ENCODE measurements at places on chromosomes 5 and 9.

DNA sequence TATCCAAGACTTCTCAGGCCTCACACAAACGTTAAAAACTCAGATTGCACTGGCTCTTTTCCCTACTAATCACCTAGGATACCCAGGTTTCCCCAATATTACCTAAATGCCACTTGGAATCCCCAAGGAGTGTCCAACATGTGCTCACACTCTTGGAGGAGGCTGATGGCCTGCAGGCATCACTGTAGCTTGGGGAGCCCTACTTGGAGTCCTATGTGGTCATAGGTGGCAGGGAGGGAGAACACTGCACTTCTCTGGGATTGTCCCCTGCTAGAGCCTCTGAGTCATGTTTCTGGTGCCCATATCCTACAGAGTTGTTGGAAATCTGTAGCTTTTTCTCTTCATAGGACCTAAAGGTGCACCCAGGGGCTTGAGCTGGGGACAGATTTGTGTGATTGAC is 433.7 kb downstream of the ARHGEF28 start:
- no peak for DNase-seq

DNA sequence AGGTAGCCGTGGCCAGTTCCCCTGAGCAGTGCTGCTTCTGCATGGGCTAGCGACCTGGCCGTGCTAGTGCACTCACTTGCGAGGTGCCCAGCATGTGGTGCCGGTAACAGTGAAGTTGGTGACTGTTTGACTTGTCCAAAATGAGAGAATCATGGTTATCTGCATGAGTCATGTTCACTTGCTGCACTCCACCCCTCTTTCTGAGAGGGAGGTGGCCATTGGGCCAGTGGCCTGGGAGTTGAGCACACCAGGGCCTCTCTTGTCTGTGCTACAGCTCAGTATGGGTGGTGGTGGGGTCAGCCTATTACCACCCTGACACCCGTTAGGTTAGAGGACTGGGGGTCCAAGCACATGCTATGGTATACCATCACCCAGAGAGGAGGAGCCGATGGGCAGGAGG is 55.4 kb upstream of the GARNL3 start:
- no peak for DNase-seq

DNA sequence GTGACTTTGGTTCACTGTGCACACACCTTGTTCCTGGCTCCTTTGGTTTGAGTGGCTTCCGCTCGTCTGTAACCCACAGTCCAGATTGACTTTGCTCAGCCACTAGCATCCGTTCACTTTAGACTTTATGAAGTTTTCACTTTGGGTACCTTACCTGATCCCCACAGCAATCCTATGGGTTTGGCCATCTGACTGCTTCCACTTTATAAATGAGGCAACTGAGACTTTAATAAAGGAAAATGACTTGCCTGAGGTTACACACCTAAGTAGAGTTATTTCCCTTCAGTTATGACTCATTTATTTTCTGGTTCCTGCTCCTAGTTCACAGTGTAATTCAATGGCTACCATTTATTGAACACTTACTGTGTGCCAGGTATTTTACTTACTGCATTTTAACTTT is 94.2 kb upstream of the SAP30L start:
- no peak for DNase-seq

GRCh38 chr9:108554831-108555230 is 301.0 kb downstream of the ACTL7B start:
- DNase-seq, result no peak

DNA sequence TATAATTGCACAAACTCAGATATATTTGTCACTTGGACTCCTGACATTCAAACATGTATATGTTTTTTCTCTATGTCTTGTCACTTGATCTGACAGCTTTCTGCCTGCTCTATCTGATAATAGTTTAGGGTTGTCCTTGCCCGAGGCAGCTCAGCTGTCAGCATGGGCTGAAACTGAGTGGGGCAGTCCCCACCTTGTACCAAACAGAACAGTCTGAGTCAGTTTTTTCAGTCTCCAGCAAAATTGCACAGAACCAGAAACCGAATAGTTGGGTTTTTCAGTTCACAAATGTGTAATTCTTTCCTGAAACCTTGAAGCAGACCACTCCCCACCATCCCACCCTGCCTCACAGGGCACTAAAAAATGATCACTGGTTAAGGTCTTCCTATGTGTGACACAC is 9.5 kb upstream of the HAND1 start:
- no peak for DNase-seq

GRCh38 chr9:124593200-124593599 is 86.0 kb upstream of the NR5A1 start:
- no peak for DNase-seq

- no peak for DNase-seq
Observed at GRCh38 chr5:121979691-121980090, 17.9 kb downstream of the SRFBP1 start.

GRCh38 chr9:75591972-75592371 is 298.5 kb upstream of the PCSK5 start:
- no peak for DNase-seq

- DNase-seq, result no peak
Observed at GRCh38 chr5:16712620-16713019, 95.8 kb upstream of the RETREG1 start.

DNA sequence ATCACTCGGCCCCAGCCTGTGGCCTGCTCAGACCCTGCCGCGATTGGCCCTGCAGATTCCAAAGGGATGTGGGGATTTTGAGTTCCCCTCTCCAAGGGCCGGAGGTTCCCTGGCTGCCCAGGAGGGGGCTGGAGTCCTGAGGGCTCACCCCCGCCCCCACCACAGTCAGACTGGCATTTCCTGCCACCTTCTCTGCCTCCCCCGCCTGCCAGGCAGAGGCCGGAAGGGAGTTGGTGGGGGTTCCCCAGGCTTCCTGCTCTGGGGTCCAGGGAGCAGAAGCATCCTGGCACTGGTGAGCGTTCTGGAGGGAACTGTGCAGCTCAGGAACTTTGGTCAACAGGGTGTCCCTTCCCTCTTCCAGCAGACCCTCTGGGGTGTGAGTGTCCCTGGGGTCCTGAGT is 70.6 kb downstream of the RXRA start:
- DNase-seq, result peak; percentile 66

DNA sequence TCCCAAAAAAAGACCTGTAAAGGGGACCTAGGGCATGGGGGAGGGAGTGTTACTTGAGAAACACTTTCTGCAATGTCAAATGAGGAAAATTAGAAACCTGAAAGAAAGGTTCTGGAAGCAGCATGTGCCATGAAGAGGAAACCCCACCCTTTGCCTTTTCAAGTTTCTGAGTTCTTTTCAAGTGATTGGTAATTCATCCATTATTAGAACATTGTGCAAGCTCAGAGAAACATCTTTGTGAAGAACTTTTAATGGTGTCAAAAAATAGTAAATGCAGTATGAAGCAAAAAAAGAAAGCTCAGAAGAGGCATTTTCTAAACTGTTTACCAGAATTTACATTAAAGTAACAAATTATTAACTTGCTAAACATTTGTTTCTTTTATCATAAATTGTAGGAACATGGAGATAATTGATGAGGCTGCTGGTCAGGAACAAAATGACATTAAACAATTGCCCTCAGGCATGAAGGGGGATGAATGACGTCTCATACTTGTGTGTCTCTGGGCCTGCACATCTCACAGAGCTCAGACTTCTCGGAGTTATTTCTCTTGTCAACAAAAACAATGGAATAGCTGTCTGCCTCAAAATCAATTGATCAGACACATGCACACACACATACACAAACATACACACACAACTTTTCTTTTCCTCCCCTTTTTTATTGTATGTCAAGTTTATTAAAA is 1946.0 kb upstream of the CDH6 start:
- no peak for DNase-seq

DNA sequence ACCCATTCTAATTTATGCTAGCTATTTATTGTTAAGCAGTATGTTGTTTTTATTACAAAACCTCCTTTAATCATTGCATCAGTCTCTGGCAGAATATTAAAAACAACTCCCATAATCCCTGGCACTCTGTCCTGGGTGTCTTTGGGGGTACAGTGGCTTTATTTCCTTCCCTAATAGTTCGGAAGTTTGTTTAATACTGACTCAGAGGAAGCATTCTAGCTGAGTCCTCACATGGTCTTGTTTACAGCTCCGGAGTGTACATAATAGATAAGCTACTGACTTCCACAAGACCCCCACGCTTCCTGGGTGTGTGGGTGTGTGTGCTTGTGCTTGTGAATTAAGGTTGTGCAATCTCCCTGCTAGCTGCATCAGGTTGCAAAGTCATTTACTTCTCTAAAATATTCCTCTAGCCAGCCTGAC is 149.8 kb upstream of the CDKN2B start:
- no peak for DNase-seq

DNA sequence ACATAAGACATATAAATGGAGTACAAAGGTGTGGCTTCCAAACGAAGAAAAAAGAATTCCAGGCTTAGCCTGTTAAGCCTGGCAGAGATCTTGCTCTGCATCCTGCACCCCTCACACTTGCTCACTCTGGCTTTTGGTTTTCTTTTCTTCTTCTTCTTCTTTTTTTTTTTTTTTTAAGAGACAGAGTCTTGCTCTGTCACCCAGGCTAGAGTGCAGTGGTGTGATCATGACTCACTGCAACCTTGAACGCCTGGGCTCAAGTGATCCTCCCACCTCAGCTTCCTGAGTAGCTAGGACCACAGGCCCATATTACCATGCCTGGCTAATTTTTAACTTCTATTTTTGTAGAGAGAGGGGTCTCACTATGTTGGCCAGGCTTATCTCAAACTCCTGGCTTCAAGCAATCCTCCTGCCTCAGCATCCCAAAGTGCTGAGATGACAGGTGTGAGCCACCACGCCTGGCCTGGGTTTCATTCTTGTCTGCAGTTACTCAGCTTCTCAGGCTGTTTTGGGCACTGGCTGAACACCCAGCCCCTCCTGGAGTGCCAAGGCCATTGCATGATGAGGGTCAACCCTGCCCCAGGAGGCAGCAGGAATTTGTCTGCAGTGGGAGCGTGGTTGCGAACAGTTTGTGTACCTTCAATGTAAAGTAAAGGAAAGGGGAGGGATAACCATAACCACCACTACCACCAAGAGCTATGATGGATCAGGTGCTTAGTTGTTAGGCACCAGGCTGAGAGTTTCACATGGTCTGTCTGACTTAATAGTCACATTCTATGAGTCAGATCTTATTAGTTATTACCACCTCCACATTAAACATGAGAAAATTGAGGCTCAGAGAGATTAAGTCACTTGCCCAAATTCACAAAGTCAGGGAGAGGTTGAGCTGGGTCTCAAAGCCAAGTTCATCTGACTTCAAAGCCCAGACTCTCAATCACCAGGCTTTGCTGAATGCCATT is 219.2 kb upstream of the PANK3 start:
- no peak for DNase-seq

DNA sequence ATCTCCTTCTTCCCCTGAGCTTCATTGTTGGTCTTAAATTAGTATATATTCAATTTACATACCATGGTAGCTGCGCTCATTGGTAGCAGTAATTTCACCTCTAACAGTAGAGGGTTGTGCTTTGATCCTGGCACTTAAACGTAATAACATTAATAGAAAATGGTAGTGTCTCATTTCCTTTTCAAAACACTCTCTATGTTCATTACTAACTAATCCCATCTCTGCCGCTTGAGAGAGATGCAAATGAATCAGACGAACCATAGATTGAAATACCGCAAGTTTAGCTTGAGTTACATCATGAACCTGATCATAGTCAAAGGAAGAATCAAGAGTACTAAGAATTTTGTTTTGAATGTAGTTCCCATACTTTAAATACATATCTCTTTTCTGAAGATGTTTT is 2.2 kb downstream of the THBS4 start:
- no peak for DNase-seq

GRCh38 chr9:19026375-19026774 is 6.6 kb downstream of the SAXO1 start:
- no peak for DNase-seq

GRCh38 chr9:36922548-36922947 is 111.5 kb downstream of the PAX5 start:
- DNase-seq, result no peak

DNA sequence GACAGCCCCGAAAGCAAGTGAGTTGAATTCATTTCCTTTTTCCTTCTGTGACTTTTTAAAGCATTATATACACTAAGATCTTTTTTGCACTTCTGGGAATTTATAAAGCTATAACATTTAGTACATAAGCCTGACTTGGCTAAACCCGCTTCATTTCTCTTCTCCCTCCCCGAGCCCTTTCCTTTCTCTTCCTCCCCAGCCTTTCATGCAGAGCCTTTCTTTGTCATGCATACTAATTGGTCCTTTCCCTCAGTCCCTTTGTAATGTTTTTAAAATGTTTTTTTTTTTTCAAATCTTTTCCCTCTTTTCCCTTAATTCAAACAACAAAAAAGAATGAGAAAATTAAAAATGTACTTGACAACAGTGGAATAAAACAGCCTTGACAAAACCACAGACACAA is 246.4 kb downstream of the PSAT1 start:
- DNase-seq, result no peak

DNA sequence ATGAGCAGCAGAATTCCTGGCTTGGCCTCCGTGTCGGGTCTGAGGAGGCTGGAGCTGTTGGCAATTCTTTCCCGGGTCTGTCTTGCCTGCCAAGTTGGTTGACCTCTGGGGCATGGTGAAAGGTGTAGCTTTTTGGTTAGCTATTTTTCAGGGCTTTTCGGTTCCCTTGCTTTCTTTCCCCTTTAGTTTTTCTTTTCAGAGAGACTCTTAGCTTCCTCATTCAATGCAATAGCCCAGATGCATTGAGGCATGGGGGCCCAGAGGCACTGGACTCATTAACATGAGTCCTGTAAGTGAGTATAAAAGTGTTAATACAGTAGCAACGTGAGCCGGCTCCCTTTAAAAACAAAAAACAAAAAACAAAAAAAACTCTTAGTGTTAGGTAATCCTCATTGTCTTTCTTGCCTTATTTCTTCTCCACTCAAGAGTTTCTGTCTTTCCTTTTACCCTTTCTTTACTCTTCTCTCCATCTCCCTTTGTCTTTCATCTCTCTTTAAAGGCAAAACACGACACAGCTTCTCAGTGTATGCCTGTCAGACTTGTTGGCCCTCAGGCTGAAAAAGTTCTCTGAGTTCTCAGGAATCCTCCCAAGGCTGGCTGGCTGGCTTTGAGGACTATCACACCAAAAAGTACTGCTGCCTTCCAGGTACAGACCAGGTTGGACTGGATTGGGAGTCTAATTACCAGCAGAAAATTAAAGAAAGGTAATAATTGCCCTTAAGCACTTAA is 289.9 kb upstream of the TUT7 start:
- DNase-seq, result no peak

Measured in CD8-positive, alpha-beta memory T cell (primary cell).